Stimulated activated CD8-positive, alpha-beta memory T cell treated with anti-CD3 and anti-CD28 coated beads, Interleukin-12 subunit alpha, Interleukin-12 subunit beta, amount 100 ng/mL, for 1 hour (primary cell): ENCODE measurements at places on chromosomes 16 and 17.

- DNase-seq = no peak
Observed at GRCh38 chr17:51355441-51356410, 95.4 kb downstream of the UTP18 start.

GRCh38 chr17:2368359-2368758 lies 31.1 kb downstream of the SGSM2 start:
- no peak for DNase-seq

DNA sequence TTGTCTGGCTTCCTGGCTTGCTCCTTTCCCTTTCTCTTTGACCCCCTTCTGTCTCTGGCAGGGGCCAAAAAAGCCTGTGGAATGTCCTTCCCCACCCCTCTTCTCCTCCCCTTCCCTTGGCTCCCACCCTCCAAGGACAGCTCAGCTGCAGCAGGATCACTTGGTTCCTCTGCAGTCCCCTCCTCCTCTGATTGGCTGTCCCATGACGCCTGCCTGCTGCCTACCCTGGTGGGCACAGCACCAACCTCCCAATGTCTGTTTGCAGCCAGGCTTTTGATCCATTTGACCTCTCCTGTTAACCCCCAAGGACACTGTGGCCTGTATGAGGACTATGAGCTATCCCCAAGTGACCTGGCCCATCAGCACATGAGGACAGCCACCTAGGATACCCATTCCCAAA lies 14.8 kb upstream of the MTMR4 start:
- no peak for DNase-seq

DNA sequence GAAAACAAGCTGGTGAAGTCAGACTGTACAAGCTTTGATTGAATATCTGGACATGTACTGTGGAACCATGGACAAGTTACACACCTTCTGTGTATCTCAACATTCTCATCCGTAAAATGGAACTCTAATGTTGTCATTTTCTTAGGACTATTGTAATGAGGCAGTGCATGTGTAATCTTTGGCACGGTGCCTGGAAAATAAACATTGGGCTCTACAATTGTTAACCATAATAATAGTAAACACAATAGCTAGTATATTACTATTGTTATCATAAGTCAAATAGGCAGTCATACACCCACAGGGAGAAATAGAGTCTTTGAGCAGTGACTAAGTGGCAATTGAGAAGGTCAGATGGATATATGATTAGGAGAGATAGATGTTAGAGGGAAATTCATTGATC lies 39.8 kb upstream of the ANKFN1 start:
- DNase-seq = no peak

GRCh38 chr17:1620486-1620885 lies 8.1 kb downstream of the SLC43A2 start:
- no peak for DNase-seq

DNA sequence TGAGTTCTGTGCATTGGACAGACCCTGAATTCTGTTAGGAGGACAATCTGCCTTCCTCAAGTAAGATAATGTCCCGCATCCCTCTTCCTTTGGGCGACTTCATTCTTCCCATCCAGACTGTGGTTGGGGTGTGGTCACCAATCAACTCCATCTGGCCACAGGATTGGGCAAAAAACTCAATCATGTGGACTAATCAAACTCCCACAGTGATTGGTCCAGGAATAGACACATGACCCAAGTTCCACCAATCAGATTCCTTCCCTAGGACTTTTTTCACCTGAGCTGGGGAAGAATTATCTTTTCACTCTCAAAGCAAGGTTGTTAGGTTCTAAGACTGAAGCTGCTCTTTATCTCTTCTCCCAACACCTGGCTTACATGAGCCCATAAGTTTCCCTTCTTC lies 13.2 kb upstream of the NKD1 start:
- no peak for DNase-seq
